ENCODE measurements at places on chromosomes 11 and 22.

DNA sequence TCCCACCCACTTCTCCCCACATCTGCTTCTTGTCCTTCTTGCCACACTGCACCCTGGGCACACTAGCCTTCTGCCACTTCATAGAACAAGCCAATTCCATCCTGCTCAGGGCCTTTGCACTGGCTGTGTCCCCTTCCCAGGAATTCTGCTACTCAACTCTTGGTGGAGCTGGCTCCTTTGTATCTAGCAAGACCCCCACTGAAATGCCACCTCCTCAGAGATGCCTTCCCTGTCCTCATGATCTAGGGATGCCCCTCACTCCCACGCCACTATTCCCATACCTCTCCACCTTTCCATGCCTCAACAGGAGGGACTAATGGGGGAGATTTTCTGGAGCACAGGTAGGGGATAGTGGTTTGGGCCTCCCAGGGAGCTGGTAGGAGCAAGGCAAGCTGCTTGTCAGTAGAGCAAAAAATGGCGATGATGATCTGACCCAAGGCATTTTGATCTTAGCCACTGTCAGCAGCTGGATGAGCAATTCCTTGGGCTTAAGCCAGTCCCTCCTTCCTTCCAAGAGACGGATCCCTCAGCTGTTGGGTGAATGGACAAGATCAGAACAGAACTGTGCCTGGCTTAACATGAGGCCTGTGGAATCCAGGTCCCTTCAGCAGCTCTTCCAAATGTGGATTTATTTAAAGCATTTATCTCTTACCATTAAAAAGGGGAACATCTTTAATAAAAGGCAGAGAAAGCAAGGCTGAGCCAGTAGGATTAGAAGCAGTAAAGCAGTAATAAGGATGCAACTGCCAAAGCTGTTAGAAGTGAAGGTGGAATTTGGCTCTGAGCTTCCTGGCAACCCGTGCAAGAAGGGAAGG, 4.0 kb upstream of the PRDM11 start:
- DNase-seq = no peak

GRCh38 chr22:44801476-44801875, 49.1 kb downstream of the ARHGAP8 start:
- DNase-seq = no peak

DNA sequence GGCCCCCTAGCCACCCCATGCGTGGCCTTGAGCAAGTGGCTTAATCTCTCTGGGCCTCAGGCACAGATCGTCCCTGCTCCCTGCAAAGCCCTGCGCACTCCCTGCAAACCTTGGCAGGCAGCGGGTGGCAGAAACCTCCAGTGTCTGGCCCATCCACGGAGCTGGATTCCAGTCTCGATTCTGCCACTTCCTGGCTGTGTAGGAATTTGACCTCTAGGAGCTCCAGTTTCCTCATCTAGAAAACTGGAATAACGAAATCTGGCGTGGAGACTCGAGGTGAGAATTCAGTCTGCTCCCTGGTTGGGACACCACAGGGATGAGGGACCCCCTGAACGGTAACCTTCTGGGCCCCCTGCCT, 186.9 kb downstream of the MN1 start:
- no peak for DNase-seq

DNA sequence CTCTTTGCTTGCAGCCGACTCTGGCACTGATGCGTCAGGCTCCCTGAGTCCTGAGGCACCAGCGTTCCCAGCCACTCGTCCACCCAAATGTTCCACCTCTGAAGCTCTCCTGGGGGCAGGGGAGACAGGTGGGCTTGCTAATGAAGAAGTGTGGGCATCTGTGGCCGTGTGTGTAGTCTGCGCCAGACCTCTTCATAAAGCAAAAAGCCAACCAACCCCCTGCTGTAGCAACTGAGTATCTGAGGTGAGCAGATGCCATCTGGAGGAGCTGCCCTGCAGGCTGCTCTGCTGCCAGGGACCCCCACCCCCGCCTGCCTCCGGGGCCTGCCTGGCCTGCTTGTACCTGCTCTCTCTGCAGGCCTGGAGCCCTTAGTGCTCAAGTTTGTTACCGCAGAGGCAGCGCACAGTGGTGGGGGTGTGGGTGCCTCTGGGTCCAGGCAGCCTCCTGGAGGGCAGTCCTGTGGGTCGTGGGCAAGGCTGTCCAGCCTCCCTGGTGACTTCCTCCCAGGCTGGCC, 272.5 kb downstream of the TBC1D22A start:
- DNase-seq = no peak

- no peak for DNase-seq
Measured at GRCh38 chr11:117223741-117224689, 7.9 kb downstream of the PCSK7 start.
